Esophagus squamous epithelium (tissue), 5 donors: ENCODE measurements at places on chromosomes 5 and 9.

- DNase-seq, result no peak
Observed at GRCh38 chr9:76697081-76697480, 67.2 kb upstream of the PCA3 start.

DNA sequence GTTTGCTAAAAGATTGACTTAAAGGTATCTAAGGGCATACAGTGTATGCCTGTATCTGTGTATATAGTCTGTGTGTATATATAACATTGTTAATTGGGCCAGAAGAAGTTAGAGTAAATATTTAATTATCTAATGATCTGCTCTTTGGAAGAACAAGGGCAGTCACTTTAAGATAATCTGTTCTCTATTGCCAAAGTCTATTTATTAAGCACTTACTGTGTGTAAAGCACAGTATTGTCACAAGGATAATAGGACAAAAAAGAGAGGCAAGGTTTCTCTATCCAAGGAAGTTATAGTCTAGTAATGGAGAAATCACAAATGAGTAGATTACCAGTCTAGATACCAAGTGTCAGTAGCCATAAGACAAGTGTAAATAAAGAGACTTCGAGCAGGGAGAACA, 51.5 kb downstream of the SV2C start:
- no peak for DNase-seq

DNA sequence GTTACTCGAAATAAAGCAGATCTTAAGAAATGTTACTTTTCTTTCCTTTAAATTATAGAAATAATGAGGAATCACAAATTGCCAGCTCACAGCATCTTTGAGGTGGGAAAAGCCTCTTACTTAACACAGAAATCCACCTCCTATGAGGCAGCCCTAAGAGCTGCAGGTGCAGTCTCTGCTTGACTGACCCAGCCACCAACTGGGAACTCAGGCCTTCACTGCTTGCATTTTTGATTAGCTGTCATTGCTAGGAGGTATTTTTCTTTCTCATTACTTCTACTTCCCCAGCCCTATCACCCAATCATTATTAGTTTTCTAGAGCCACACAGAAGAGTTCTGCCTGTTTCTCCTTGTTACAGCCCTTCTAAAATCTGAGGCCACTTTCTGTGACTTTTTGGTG, 416.5 kb upstream of the KLF4 start:
- no peak for DNase-seq

DNA sequence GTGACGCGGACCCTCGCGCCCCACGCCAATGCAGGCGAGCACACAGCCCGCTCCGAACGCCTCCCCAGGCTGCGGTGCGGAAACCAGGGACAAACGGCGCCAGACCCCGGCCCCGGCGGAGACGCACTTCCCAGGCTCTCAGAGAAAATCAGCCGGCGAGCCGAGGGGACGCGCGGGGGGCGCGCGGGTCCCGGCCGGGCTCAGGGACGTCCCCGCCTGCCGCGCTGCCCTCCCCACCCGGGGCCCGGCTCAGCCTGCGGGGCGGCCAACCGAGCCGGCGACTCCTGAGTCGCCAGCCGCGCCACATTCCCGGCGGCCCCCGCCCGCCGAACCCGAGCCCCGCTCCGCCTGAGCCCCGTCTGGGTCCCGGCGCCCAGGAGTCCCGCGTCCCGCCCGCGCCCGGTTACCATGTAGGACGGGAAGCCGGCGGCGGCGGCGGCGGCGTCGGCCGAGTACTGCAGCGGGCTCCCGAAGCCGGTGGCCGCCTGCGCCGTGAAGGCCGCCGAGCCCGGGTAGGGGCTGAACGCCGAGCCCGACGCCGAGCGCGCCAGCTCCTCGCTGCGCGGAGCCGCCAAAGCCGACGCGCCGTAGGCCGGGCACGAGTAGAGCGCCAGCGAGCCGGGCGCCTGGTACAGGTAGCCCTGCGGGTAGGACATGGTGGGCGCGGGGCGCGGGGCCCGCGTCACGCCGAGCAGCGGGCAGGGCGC, 566 bp downstream of the IRX2 start:
- DNase-seq, result no peak

GRCh38 chr5:34774139-34774538, 64.8 kb upstream of the TTC23L start:
- no peak for DNase-seq

- DNase-seq, result no peak
Observed at GRCh38 chr9:37540634-37541033, 35.5 kb downstream of the FBXO10 start.

GRCh38 chr5:177440211-177440989, 6.2 kb upstream of the PRR7 start:
- no peak for DNase-seq

DNA sequence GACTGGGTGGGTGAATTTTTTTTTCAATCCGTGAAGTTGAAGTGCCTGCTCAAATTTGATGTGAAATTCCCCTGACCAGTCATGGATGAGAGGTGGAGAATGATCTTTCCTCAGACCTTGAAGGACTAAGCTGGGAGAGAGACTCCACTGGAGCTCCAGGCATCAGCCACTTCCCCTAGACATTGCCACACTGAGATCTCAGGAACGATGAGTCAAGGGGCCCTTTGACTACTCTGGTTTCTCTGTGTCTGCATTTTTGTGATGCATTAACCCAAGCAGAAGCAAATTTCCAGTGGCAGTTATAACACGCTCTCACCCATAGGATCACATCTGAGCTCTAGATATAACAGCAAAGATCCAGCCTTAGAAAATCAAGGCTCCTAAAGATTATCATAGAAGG, 171.2 kb upstream of the KIF2A start:
- DNase-seq, result no peak

- no peak for DNase-seq
Observed at GRCh38 chr5:97167435-97167834, 15.6 kb downstream of the RIOK2 start.

GRCh38 chr5:270340-270739, 1.1 kb upstream of the PDCD6 start:
- DNase-seq, result no peak

DNA sequence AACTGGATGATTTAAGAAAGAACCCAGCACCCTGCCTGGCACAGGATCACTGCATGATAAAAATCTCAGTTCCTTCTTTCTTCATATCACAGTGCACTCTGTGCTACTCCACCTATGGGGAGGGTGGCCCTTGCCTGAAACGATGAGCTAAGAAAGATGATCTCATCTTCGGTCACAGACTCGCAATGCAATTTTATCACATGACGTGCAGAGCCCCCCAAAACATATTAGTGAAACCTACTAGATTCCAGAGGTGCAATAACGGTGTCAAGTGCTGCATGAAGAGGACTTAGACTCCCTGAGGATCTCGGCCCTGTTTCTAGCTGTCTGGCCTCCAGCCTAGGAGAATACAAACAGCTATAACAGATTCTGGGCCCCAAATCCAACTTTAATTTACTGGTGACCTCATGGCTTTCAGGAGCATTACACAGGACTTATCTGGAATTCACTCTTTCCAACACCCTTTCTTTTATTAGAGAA, 104.0 kb downstream of the EBF1 start:
- DNase-seq, result no peak

DNA sequence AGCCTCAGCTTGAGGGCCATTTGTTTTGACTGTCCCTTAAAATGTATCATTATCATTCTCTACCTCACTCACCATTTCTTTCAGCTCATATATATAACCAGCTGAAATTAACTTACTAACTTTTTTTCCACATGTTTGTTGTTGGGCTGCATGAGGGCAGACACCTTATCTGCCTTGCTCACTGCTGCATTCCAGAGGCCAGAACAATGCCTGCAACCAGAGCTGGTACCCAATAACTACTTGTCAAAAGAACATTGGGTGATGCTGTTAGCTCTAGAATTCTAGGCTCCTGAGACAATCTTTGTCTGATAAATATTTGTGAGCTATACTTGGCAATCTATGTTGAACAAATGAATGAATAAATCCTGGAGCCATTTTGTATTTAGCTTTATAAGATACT, 68.3 kb downstream of the HTR4 start:
- DNase-seq, result no peak

DNA sequence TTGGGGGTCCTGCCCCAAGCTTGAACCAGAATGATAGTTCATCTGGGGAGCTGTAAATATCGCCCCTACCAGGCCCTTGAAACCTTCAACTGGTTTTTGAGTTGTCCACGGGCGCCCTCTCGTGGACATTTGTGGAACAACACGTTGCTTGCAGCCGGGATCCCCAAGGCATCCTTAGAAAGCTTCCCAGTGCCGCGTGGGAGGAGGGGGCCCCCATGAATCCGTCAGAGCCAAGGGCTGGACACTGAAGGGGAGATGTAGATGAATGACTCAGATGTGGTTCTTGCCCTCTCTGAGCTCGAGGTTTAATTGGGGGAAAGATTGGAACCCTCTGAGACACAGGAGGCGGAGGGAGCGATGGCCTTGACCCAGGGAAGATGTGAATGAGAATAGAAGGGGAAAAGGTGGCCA, 31.8 kb upstream of the ORM1 start:
- peak; percentile 11 for DNase-seq

- DNase-seq, result no peak
Observed at GRCh38 chr9:97773723-97774122, 76.6 kb upstream of the XPA start.

DNA sequence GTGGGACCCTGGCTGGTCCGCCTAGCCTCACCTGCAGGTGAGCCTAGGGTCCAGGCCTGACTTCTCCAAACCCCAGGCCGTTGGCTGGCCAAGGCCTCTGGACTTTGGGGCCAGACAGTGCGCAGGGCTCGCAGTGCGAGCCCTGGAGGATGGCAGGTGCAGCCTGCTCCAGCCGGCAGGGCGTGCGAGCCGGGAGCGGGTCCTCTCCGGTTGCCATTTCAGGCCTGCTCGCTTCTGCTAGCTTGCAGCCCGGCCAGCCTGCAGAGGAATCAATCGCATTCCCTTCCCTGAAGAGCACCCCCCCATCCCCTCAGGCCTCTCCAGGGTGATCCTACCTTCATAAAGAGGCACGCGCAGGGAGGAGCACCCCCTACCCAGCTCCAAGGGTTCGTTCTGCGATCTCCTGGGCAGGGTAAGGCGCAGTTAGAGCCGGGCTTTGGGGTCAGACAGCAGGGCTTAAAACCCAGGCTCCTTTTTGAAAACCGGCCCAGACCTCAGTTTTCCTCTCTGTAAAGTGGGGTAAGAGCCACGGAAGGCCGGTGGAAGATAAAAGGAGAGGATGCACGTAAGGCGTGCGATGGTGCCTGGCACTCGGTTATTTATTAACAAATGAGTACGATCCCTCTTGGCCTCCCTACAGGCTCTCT, 6.2 kb downstream of the BARHL1 start:
- DNase-seq, result no peak

DNA sequence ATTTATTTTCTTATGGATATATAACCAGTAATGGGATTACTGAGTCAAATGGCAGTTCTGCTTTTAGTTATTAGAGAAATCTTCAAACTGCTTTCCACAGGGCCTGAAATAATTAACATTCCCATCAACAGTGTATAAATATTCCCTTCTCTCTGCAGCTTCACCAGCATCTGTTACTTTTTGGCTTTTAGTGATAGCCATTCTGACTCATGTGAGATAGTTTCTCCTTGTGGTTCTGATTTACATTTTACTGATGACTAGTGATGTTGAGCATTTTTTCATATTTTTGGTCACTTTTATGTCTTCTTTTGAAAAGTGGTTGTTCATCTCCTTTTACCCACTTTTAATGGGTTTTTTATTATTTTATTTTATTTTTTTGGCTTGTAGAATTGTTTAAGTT, 1290.3 kb upstream of the CDH9 start:
- no peak for DNase-seq

GRCh38 chr5:88875341-88876234, 7.4 kb downstream of the MEF2C start:
- DNase-seq, result no peak

GRCh38 chr5:109038209-109038840, 290.6 kb downstream of the FER start:
- DNase-seq, result no peak

- DNase-seq, result no peak
Observed at GRCh38 chr5:145854651-145855258, 18.1 kb downstream of the GRXCR2 start.

DNA sequence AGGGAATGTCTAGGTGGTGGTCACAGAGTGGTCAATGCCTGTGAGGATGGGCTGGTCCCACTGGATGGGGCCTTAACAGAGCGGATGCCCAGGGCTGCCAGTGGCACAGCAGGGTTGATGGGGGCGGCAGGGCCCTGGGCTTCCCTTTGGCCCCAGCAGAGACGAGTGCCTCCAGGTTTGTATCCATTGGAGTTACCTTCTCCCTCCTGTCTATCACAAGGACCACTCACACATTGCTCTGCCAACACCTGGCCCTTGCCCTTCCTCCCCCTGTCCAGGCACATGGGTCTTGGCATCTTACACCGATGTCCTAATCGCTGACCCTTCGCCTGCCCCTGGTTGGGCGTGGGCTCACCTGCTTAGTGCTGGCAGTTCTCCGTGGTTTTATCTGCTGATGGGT, 26.2 kb upstream of the IRX4 start:
- DNase-seq, result no peak

DNA sequence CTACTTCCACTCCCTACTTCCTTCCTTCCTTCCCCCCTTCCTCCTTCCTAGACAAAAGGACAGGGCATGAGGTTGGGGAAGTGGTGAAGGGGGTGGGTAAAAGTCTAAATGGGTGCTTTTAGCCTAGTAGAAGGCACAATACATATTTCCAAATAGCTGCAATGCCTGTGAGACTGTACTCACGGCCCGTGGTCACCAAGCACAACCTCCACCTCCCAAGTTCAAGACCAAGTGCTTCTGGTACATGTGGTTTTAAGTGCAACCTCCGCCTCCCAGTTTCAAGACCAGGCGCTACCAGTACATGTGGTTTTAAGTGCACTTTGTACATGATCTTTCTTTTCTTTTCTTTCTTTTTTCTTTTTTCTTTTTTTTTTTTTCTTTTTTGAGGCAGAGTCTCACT, 14.5 kb upstream of the NTNG2 start:
- DNase-seq, result no peak

GRCh38 chr5:137706841-137707240, 29.0 kb downstream of the KLHL3 start:
- DNase-seq, result no peak

- no peak for DNase-seq
Observed at GRCh38 chr9:19208653-19209052, 21.8 kb upstream of the DENND4C start.

GRCh38 chr5:179609834-179610108, 13.7 kb downstream of the HNRNPH1 start:
- DNase-seq, result no peak

DNA sequence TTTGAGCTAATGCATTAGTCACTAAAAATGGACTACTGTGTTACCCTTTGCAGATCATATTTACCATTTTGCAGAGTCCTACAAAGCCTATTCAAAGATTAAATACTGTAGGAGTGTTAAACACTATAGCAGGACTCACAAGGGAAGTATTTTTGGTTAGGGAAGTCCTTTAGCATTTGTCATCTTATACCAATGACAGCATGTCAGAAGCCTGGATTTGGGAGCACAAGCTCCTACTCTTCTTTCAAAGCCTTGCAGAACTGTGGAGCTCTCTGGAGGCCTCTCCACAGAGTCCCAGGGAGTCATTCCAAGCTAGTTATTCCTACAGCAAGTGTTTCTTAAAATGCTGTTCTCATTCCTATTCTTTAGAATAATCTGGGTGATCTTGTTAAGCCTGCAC, 288.8 kb downstream of the PIK3R1 start:
- no peak for DNase-seq
